NCI-H2171 treated with DMSO at 0.1 percent for 48 hours (cell line): ENCODE measurements at places on chromosomes 1 and 21.
A peak's percentile ranks its signal among the peaks of the same experiment; 100 is the strongest.

GRCh38 chr1:244868484-244869363 lies 4.4 kb upstream of the HNRNPU start:
- DNase-seq = no peak

DNA sequence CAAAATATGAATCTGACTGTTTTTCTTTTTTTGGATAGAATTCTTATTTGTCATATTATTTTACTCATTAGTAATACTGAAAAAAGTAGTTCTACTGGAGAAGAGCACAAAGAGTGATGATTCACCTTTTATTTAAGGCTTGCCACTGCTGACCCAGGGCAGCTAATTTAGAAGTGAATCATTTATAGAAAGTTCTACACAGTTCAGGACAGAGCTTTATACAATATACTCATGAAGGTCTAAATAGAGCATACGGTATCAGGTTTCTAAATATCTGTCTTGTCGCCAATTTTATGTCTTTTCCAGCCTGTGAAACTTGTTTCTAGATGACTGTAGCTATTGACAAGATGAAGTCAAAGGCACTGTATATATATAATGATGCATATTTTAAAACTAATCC lies 25.0 kb downstream of the GIPC2 start:
- peak; percentile 10 for DNase-seq

- peak; percentile 95 for DNase-seq
Observed at GRCh38 chr1:48644905-48645605, 131.6 kb downstream of the BEND5 start.

DNA sequence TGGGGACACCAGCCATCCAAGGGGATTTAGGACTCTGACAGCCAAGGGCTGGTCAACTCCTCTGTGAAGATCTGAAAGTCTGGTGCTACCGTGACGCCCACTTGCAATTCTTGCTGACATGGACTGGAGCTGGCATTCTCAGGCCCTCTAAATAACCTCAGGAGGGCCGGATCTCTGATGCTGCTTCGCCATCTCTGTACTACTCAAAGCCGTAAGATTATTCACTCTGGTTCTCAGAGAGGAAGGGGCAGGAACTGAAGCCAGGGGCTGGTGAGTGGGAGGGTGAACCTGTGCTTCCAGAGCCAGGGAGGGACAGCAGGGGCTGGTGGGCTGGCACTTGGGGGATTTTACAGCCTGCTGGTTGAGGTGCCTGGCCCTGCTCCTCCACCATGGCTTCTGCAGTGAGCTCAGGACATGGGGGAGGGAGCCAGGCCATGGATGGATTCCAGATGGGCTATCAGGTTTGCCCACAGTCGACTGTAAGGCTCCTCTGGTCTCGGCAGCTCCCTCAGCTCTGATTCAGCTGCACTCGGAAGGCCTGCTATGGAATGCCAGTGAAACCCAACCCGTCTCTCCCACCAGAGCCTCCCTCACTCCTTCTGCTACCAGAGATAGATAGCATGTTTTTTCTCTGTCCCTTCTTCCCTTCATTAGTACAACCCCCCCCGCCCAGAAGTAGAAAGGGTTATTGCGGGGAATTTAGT lies 84.5 kb downstream of the PLXNA2 start:
- peak; percentile 89 for DNase-seq

- peak; percentile 22 for DNase-seq
Observed at GRCh38 chr1:115757856-115758255, 10.7 kb downstream of the CASQ2 start.
